ENCODE measurements at places on chromosomes 2 and 18.

DNA sequence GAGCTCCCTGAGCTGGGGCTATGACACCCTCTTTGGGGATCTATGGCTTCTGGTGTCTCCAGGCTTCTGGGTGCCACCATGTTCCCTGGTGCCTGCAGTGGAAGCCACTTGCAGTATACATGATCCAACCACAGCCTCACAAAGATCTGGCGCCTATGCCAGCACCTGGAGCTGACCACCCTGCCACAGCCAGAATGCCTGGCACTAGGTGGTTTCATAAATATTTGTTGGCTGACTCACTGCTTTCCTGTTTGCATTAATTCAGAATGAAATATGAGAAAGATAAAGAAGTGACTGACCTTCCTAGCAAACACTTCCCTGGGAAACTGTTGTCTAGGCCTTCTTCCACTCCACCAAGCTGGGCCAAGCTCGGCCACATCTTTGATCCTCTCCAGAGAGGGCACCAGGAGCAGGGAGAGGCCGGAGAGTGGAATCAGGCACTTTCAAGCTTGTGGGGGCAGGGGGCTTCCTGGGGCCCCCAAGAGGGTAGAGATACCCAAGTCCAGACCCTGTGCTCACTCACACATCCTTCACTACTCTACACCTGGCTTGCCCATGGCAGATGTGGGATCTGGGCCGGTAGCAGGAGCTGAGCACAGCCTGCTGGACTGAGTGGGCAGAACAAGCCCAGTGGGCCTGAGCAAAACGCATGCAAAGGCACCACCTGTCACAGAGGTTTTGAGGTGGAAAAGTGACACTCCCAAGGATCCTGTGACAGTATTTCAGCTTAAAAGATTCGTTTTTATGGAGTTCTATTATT is 565.7 kb downstream of the SLC4A3 start:
- DNase-seq, result no peak

DNA sequence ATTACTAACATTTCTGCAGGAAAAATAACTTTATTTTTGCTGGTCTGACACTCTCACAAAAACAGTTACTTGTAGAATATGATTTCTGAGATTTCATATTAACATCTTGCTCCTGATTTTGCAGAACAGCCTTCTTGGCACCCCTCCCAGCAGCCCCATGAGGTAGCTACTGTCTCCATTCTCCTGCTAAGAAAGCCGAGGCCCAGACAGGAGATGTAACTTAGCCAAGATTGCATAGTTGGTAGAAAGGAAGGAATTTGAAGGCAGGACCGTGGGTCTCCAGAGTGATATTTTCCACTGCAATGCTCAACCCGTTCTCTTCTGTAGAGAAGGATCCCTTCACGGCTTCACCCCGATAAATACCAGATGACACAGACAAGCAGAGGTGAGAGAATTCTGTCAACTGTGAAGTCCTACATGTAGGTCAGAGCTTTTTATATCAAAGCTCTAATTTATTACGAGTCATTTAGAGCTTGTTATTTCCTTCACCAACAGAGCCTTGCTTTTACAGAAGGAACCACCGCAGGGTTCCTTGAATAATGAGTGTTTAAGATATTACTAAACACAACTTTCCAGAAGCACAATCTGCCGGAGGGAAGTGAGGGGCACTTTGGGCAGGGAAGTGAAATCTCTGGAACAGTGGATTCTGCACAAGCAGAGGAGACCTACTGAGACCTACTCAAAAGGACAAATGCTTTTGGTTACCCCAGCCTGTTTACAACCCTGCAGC is 48.0 kb upstream of the MYCN start:
- no peak for DNase-seq

DNA sequence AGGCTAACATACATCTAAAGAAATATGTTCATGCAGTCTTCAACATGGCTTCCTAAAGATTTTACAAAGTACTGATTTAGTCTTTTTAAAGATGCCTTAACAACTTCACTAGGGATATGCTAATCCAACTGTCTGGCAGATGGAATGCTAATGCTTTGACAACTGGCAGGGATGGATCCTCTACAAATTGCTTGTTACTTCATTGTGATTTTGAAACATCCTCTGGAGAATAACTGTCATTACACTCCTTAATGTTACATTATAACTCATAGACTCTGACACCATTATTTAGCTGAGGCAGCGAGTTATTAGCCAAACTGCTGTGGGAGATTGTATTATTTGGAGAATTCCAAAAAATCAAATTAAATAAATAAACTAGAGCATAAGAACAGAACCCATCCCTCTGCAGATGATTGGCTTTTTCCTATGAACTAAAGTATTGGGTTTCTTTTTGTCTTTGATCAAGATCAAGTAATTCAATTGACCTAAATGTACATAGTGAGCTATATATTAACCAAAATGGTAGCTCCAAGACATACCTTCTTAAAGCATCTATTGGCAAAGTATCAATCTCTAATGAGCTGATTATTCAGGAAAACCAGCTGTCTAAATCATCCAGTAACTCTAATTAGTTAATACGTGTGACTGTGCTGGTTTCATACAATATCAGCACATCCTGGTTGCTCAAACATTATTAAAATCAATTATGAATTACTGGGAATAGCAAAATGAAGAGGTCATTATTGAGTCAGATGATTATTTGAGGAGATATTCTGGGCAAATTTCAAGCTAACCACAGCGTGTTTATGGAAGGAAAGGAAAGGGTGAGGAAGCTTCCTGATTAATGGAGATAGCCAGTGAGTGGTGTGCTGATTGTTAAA is 321.3 kb upstream of the TFPI start:
- peak; percentile 4 for DNase-seq

DNA sequence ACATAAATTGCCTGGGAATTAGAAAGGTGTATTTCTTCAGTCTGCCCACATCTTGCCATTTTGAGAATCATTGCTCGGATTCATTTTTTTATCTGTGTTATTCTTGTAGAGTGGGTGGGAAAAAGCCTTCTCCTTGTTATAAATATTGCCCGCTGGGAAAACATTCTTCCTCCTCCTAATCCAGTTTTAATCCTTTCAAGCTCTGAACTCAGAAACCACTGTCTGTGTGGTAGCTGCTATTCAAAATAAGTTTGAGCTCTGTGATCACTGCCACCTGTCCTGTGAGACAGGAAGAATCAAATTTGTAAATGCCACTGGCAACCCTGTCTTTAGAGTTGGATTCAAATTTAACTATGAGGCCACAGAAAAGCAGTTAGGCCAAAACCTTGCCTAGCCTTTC is 1875.2 kb upstream of the PIK3C3 start:
- DNase-seq, result no peak

GRCh38 chr2:72118386-72118785 is 29.3 kb downstream of the CYP26B1 start:
- DNase-seq, result no peak

DNA sequence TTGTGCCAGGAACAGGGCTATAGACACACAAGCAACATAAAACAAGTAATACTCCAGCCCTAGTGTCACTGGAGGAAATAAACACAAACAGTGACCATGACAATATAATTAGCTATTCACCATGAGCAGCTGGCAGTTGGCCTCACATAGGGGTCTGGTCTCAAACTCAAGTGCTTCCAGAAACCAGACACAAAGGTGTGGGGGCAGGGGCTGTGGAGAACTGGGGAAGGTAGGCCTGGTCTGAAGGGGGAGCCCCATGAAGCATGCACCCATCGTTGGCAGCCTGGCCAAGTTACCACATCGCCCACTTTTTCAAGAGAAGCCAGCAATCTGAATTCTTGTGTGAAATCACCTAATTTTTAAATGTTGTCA is 49.5 kb upstream of the SP3 start:
- DNase-seq, result no peak

DNA sequence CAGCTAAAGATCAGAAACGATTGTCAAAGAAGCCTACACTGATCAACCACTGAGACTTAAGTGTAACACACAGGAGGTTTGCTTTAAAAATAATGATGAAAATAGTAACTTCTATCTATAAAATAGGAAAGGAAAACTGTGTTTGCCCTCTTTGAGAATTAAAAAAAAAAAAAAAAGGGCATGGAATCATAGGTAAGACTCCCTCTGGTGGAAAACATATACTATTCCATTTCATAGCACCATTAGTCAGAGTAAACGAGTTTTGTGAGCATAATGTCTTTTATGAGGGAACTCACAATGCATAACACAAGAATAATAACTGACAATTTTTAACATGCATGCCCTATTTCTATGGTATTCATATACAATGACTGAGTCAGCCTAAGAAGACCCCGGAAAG is 36.3 kb downstream of the SLC35F5 start:
- peak; percentile 52 for DNase-seq

GRCh38 chr2:36707050-36707449 is 10.5 kb downstream of the VIT start:
- peak; percentile 83 for DNase-seq

DNA sequence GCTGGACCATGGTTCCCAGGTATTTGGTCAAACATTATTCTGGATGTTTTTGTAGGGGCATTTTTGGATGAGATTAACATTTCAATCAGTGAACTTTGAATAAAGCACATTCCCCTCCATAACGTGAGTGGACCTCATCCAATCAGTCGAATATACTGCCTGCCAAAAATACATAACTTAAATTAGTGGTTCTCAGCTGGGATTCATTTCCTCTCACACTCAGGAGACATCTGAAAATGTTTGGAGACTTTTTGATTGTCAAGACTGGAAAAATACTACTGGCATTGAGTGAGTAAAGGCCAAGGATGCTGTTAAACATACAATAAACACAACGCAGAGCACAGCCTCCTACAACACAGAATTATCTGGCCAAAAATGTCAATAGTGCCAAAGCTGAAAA is 198.2 kb downstream of the MYO1B start:
- DNase-seq, result no peak

- no peak for DNase-seq
These were observed 88.6 kb downstream of the SLC5A7 start for GRCh38 chr2:108074946-108075345.

DNA sequence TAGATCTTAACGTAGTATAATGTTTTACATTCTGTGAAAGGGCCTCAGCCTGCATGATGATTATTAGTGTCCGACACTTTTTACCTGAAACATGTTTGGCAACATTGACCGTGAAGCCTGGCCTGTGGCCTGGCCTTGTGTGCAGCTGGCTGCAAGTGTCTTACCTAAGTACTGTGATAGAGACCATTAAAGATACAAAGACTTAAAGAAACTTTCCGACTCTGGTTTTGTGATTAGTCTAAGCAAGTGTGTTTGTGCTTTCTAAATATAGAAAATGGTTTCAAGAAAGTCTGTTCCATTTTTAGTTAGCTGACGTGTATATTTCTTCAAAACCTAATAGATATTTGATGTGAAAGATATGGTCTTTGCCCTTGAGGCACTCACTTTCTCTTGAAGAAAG is 601.8 kb downstream of the LRP1B start:
- DNase-seq, result no peak

GRCh38 chr2:190462611-190463010 is 54.5 kb downstream of the MFSD6 start:
- DNase-seq, result no peak

GRCh38 chr18:74512321-74513053 is 16.3 kb downstream of the CNDP2 start:
- no peak for DNase-seq

- peak; percentile 72 for DNase-seq
These were observed 157.2 kb downstream of the BABAM2 start for GRCh38 chr2:28047681-28048080.

GRCh38 chr18:35514752-35515459 is 17.1 kb upstream of the INO80C start:
- DNase-seq, result no peak

GRCh38 chr18:44130376-44130942 is 550.2 kb upstream of the SETBP1 start:
- peak; percentile 50 for DNase-seq

- peak; percentile 72 for DNase-seq
These were observed 151.1 kb downstream of the GALNT1 start for GRCh38 chr18:35732636-35733035.

DNA sequence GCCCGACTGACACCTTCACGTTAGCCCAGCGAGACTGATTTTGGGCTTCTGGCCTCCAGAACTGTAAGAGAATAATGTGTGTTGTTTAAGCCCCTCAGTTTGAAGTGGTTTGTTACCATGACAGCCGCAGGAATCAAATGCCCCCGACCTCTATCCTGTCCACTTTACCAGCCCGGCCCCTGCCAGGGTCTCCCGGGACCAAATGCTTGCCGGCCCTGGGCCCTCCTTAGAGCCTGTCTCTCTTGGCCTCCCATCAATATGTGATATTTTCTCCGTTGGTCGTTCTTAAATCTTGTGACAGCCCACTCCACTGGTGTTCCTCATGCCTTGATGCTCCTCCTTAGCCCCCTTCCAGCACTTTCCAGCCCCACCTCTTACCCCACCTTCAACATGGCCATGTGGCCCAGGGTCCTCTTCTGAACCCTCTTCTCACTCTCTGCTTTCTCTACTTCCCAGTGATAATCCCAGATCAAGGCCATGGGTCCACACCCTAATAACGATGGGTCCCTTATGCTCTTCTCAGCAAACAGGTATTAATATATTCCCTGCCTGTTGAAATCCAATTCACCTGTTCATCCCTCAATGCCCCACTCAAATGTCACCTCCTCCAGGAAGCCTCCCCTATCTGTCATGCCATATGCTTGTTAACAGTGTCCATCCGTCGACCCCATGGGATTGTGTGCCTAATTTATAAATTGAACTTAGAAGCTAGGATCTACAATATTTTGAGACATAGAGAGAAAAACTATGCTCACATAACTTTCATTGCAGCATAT is 192.8 kb downstream of the ZFP36L2 start:
- no peak for DNase-seq

GRCh38 chr2:198283146-198283545 is 478.8 kb downstream of the PLCL1 start:
- peak; percentile 51 for DNase-seq

DNA sequence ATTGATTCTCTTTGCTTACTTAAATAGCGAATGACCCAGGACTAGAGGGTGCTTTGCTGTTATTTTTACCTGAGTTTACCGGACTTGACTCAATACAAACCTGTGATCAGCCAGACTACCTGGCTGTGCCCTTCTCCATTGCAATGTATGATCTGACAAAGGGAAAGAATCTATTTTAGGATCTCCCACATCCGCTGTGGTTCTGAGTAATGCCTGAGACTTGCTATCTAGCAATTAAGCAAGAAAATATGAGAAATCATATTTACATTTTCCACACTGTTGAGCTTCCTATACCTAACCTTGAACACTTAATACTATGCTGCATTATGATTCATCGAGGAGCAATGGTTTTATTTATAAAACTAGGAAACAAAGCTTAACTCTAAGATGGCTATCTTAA is 215.2 kb downstream of the RAD51AP2 start:
- peak; percentile 46 for DNase-seq

DNA sequence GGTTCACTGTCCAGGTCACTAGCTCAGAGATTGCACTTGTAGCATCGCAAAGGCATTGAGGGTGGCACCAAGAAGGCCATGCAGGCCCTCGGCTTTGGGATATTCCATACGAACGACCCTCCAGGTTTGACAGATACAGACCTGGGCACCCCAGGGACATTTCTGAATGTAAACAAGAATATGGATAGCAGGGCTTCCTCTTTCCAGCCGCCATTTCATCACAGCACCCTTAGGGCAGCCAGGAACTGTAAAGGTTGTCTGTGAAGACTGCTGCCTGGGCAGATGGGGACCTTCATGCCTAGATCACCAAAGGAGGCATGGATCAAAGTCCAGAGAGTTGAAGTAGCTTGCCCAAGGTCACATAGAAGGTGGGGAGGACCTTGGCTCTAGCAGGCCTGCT is 70.5 kb downstream of the ACTR2 start:
- no peak for DNase-seq

Data from GM03348 (cell line).